ENCODE measurements at places on chromosomes 12 and 14.

- no peak for DNase-seq
Measured at GRCh38 chr12:115762936-115763335, 514.6 kb downstream of the MED13L start.

- no peak for DNase-seq
Measured at GRCh38 chr12:26728205-26729050, 104.6 kb downstream of the ITPR2 start.

DNA sequence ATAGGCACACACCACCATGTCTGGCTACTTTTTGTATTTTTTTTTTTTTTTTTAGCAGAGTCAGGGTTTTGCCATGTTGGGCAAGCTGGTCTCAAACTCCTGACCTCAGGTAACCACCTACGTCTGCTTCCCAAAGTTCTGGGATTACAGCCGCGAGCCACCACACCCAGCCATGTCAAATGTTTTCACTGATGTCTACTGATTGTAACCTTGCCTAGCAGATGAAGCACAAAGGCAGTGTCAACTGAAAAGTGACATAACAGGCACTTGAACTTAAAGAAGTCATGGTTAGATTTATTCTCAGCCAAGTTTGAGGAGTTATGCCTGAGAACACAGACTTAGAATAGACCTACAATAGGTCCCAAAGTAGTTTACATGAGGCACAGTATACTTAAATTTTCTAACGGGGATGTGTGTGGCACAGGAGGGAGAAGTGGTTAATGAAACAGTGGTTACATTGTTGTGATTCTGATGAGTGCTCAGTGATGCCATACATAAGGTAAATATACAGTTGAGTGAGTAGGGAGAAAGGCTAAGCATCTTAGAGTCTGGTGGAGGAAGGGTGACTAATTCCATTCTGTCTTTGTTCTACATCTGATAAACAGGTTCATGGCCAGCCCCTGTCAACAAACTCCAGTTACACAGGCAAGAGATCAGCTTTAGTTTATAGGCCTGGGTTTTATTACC is 12.6 kb upstream of the RNASE4 start:
- DNase-seq: no peak

DNA sequence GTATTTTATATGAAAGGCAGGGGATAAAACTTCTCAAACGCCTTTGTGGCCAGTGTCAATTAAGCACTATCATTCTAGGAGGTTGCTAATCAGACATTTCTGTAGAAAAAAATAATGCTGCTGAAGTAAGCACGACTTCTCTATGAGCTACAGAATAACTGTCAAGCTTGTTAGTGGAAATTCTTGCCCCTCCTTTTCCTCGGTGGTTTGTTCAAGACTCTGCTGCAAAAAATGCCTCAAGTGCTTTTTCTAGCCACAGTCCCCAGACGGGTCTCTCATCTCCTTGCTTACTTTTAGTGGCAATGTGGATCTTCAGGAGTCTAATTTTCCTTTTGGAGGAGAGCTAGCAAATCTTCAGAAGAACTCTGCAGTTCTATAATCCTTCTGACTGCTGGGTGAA is 452.0 kb downstream of the FUT8 start:
- no peak for DNase-seq

DNA sequence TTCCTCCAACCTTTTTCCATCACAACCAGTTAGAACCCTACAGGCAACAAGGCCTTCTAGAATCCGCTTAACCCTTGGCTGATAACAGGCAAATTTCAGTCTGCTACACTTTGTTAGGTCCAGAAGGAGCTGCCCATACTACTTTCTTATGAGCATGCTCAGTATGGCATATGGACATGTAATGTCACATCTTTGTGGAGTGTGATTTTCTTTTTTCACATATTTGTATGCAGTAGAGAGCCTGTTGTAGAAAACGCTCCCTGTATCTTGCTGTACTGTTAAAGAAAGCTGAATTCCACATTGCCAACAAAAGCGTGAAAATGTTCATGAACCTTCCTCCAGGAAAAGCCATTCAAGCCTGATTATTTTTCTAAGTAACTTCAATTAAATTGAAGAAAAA is 196.5 kb downstream of the SLC41A2 start:
- no peak for DNase-seq
